ENCODE measurements at places on chromosomes 1 and 21.

DNA sequence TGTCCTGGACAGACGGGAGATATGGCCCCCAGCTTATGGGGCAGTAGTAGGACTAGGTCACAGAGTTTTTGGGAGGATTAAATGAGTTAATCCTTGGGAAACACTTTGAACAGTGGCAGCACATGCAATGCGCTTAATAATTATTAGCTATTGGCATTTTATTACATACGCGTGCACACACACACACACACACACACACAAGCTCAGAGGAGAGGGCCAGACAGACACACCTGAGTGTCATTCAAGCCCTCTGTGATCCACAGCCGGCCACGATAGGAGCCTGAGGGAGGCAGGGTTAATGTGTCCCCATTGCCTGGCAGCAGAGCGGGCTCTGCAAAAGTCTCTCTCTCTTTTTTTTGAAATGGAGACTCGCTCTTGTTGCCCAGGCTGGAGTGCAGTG lies 37.9 kb downstream of the EPHA2 start:
- DNase-seq: no peak

GRCh38 chr21:34338226-34338625 lies 25.6 kb upstream of the KCNE2 start:
- no peak for DNase-seq

- peak; percentile 28 for DNase-seq
Measured at GRCh38 chr1:151579436-151580225, 32.2 kb upstream of the SNX27 start.

DNA sequence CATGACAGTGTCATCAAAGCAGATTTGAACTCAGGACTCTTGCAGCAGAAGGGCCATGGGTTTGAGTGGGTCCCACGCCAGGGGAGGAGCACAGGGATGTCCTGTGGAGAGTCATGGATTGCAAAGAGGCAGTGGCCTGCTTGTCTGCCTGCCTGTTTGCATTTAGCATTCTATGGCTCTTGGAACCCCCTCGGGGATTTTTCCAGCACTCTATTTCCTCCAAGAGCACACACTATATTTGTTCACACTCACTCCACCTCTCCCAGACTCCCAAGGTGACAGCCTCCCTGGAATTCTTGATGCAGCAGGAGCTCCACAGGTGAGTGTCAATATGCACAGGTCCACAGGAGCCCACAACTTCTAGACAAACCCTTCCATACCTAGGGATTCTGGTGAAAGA lies 73.1 kb upstream of the LRRN2 start:
- no peak for DNase-seq

GRCh38 chr1:205541161-205541886 lies 36.9 kb downstream of the CDK18 start:
- no peak for DNase-seq

DNA sequence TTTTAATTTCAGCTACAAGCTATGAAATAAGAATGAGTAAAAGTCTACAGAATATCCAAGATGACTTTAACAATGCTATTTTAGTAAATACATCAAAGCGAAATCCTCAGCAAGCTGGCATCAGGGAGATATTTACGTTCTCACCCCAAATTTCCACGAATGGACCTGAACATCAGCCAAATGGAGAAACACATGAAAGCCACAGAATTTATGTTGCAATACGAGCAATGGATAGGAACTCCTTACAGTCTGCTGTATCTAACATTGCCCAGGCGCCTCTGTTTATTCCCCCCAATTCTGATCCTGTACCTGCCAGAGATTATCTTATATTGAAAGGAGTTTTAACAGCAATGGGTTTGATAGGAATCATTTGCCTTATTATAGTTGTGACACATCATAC lies 13.7 kb upstream of the CLCA1 start:
- DNase-seq: no peak

DNA sequence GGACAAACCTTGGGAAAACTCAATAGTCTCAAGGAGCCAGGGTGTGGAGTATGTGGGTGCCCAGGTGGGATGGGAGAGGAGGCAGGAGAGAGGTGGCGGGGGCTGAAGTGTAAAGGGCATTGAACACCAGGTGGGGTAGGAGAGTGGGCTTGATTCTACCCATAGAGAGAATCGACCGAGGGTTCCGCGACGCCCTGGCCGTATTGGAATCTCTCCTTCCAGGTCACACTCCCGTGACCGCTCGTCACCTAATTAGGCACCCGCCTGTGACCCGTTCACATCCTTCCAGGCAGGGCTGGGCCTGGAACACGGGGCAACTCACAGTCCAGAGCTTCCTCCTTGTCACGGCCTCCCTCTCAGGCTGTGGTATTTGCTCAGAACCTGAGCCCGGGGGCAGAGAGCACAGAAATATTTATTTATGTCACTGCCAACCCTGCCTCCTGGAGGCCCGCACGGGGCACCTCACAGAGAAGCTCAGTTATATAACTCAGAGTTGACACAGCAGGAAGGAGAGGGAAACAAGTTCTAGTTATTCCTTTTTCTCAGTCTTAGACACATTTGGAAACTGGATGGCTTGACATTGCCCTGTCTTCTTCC lies 12.0 kb downstream of the NCMAP start:
- DNase-seq: no peak

GRCh38 chr1:154955039-154955717 lies 721 bp downstream of the PBXIP1 start:
- DNase-seq: peak; percentile 90

DNA sequence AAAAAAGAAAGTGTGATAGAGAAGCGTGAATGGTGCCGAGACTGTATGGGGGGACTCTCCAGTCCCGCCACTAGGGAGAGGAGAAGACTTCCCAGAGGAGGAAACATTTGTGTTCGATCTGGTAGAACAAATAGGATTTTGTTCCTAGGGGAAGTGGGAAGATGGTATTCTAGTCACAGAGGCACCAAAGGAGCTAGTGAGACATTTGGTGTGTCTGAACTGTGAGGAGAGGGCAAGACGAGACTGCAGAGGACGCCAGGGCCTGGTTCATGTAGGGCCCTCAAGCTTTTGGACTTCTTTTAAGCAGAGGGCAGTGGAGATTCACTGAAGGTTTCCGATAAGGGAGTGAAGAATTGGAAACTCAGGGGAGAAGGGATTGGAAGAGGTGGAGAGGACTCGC lies 2.9 kb downstream of the BTBD19 start:
- no peak for DNase-seq

DNA sequence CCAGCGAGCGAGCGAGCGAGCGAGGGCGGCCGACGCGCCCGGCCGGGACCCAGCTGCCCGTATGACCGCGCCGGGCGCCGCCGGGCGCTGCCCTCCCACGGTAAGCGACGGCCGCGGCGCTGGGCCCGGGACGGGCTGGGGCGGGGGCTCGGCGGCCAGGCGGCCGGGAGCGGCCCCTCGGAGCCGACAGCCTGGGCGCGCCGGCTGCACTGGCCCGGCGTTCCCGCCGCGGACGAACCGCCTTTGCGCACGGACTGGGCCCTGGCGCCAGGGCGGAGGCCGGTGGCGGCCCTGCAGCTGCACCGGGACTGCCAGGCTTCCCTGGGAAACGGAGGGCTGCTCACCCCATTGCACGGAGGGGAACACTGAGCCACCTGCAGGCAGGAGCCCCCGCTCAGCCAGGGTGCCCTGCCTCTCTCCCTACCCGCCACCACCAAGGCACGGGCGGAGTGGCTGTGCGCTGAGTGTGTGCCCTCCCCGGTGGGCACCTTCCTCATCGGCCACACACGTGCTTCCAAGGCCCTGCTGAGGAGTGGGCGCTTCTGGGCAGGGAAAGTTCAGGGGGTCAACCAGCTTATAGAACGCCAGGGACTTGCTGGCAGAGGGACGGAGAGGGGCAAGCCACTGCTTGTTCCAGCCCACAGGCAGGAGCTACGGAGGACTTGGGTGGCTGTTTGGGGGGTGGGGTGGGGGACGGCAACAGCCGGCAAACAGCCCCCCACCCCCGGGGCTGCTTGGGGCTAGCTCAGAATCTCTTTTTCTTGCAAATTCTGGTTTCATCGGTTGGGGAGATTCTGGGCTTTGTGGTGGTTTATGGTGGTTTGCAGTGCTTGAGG lies 532 bp downstream of the CSF1 start:
- DNase-seq: no peak

GRCh38 chr1:34889705-34890104 lies 30.2 kb upstream of the SMIM12 start:
- DNase-seq: no peak

All from brain microvascular endothelial cell (primary cell).